ENCODE measurements at places on chromosomes 12 and 14.
A peak's percentile ranks its signal among the peaks of the same experiment; 100 is the strongest.

- H3K27me3 ChIP-seq: no peaks in the 10 kb centered on the region
- no peak overlapping the region for H3K4me3 ChIP-seq
- no peak for DNase-seq
- peaks cover 12% of the 10 kb centered on the region for H3K4me1 ChIP-seq
- H3K36me3 ChIP-seq: no peaks in the 10 kb centered on the region
Observed at GRCh38 chr12:104505095-104505818, 48.5 kb downstream of the CHST11 start.

DNA sequence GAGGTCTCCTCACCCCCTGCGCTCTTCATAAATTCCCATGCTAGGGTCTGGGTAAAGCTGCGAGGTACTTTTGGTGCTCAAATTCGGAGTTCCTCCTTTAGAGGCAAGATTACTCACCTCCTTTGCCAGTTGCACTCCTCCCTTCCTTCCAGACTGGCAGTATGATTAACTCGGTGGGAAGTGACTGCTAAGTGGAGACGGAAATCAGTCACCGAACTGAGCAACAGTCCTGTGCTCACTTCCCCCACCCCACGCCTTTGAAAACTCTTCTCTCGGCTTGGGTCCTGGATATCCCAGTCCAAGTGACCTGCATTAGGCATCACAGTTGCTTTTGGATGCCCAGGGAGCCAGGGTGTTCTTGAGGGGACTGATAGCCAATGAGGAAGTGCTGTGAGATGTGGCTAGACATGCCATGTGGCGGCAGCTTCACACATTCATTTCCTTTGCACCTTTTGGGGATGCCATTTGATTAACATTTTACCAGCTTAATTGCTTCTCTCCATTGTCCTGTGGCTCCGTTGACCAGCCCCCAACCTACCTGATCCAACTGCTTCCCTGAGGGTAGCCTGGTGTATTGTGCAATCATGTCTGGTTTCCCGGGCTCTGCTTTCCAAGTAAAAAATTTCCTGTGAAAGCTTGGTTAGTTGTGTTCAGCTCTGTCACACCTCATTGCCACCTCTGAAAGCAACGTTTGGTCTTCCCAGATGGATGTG lies 840 bp downstream of the PNP start:
- peak overlapping the region; percentile 59 for H3K27ac ChIP-seq
- H3K4me3 ChIP-seq: peak overlapping the region; percentile 74
- no peaks in the 10 kb centered on the region for H3K36me3 ChIP-seq
- DNase-seq: no peak
- peaks cover 19% of the 10 kb centered on the region for H3K4me1 ChIP-seq

DNA sequence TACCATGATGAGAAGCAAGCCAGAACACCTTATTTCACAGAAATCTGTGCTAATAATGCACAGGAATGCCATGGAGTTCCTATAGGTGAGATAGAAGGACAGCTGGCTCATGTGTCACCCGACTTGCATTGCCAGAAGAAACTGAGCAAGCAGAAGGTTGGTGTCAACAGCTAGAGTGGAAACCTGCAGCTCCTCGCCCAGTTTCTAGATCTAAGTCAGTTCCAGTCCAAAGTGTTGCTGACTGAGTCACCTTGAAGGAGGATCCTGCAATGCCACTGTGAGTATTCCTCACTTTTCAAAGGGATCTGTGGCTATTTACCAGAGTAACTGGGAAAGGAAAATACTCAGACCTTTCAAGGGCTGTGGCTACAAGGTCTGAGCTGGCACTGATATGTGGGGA lies 17.1 kb downstream of the CDKL1 start:
- no peaks in the 10 kb centered on the region for H3K36me3 ChIP-seq
- H3K4me1 ChIP-seq: no peaks in the 10 kb centered on the region
- H3K27ac ChIP-seq: no peak overlapping the region
- H3K4me3 ChIP-seq: no peak overlapping the region
- no peaks in the 10 kb centered on the region for H3K27me3 ChIP-seq
- no peak for DNase-seq

- no peak for DNase-seq
- no peaks in the 10 kb centered on the region for H3K27me3 ChIP-seq
- no peak overlapping the region for H3K27ac ChIP-seq
- H3K36me3 ChIP-seq: no peaks in the 10 kb centered on the region
Observed at GRCh38 chr12:1916371-1917171, 1.9 kb downstream of the CACNA2D4 start.

- no peak overlapping the region for H3K4me3 ChIP-seq
- no peaks in the 10 kb centered on the region for H3K4me1 ChIP-seq
- H3K27me3 ChIP-seq: no peaks in the 10 kb centered on the region
- no peak overlapping the region for H3K27ac ChIP-seq
- no peaks in the 10 kb centered on the region for H3K36me3 ChIP-seq
- no peak for DNase-seq
Observed at GRCh38 chr14:20714593-20715250, 26.2 kb downstream of the ANG start.

GRCh38 chr12:56529656-56530055 lies 8.0 kb downstream of the RBMS2 start:
- H3K4me1 ChIP-seq: no peaks in the 10 kb centered on the region
- H3K27me3 ChIP-seq: no peaks in the 10 kb centered on the region
- H3K27ac ChIP-seq: no peak overlapping the region
- no peak overlapping the region for H3K4me3 ChIP-seq
- DNase-seq: no peak
